Stimulated activated CD8-positive, alpha-beta memory T cell treated with anti-CD3 and anti-CD28 coated beads, Interleukin-15, amount 100 ng/mL, for 24 hours (primary cell): ENCODE measurements at places on chromosomes 6 and 20.

DNA sequence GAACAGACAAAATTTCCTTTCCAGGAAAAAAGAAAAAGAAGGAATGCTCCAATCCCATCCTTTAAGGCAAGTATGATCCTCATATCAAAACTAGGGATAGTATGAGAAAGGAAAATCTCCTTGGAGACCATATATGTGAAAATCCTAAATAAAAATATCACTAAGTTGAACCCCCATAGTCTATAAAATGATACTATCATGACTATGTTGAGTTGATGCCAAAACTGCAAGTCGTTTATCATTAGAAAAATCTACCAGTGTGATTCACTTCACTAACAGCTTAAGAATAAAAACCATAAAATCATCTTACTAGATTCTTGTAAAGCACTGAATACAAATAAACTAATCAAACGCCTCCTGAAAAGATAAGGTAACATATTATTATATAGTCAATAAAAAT lies 76.6 kb upstream of the STXBP5 start:
- no peak for DNase-seq

- no peak for DNase-seq
Measured at GRCh38 chr6:148250975-148251685, 91.5 kb upstream of the SASH1 start.

- DNase-seq: no peak
Measured at GRCh38 chr6:7758456-7758855, 32.6 kb downstream of the BMP6 start.

GRCh38 chr6:156780962-156781853 lies 4.0 kb downstream of the ARID1B start:
- DNase-seq: no peak

DNA sequence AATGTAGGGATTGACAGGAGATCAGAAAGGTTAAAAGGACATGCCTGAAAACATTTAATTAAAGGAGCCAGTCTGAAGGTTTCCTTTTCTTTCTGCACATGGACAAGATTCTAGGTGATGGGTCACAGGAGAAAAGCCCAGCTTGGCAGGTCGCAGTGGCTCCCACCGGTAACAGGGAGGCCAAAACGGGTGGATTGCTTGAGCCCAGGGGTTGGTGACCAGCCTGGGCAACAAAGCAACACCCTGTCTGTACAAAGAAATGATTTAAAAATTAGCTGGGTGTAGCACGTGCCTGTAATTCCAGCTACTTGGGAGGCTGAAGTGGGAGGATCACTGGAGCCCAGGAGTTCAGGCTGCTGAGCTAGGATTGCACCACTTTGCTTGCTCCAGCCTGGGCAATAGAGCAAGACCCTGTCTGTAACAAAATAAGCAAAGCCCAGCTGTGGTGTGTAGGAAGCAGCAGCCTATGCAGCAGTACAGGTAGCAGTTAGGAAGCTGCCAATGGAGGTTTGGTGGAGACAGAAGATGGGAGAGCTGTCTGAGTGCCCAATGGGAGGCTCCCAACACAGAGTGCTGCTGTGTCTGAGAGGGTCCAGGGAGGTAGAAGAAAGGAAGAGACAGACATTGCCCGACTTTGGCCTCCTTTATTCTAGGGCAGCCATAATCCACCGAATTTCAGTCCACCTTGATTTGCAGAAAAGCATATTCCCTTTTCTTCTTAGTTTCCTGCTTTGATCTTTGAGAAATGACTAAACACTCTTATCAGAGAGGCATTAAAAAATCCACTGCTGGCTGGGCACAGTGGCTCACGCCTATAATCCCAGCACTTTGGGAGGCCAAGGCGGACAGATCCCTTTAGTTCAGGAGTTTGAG lies 7.1 kb upstream of the AP5S1 start:
- no peak for DNase-seq

GRCh38 chr6:153214436-153214835 lies 83.4 kb upstream of the RGS17 start:
- DNase-seq: no peak

GRCh38 chr6:27568226-27568897 lies 95.5 kb upstream of the ZNF184 start:
- DNase-seq: no peak

- no peak for DNase-seq
Measured at GRCh38 chr20:2137552-2138201, 36.0 kb downstream of the STK35 start.

- no peak for DNase-seq
Measured at GRCh38 chr6:155187106-155187505, 76.7 kb upstream of the CLDN20 start.

- DNase-seq: no peak
Measured at GRCh38 chr20:23541330-23541729, 27.0 kb downstream of the CST9L start.

DNA sequence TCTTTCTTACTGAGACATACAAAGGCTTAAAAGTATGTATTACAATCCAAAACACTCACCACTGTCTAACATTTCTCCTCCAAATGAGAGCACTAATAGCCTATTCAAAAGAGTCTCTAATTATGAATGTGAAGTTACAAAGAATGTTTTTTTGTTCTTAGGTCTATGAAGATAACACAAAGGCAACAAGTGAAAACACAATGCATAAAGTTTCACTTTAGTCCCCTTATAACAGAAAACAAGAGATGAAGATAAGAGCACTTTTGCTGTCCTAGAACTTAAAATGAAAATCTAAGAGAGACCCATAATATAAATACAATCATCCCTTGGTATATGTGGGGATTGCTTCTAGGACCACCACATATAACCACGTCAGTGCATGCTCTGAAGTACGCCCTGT lies 25.6 kb downstream of the ITCH start:
- DNase-seq: no peak

DNA sequence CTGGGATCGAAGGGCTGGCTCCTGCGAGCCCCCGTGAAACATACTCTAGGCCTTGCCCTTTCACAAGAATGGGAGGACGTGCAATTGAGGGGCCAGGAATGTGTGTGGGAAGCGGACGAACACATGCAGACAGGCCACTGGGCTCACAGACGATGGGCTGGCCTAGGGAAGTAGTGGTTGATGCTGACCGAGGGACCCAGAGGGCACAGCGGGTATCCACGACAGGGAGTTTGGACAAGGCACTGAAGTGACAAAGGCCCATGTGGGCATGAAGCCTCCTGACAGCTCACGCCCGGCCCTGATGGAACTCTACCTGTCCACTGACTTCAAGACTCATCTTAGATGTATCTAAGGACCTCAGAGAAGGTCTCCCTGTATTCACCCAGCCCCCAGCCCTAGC lies 52.2 kb downstream of the MYH7B start:
- DNase-seq: no peak

DNA sequence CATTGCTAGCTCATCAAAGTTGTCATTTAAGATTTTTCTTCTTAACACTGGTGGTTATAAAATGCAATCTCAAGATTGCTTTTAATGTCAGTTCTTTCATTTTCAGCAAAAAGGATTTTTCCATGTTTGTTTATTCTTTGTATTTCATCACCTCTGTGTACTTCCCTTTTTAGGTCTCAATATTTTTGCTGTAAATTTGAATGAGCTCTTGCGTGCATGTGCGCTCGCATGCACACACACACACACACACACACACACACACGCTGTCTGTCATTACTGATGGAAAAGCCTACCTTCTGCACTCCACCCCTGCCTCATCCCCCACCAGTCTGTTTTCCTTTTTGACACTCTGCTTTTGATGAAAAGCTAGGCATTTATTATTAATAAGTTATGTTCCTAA lies 85.3 kb upstream of the FYN start:
- DNase-seq: no peak

DNA sequence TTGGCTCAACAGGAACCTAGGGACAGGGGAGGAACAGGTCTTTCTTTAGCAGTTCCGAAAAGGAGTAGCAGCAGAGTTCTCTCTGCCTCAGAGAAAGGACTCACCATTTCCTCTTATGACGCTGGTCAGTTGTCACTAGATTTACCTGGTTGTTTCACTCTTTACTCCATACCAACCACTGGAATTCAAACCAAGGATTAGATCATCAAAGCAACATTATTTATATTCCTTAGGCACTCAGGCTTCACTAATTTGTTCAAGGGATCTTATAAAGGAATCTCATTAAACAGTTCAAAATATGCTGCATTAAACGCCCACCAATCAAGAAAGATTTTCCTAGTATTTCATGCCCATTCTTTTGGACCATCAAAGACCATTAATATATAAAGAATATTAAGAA lies 1129.5 kb upstream of the MAP3K7 start:
- DNase-seq: no peak

- no peak for DNase-seq
Measured at GRCh38 chr20:32594204-32594603, 9.1 kb upstream of the NOL4L start.

DNA sequence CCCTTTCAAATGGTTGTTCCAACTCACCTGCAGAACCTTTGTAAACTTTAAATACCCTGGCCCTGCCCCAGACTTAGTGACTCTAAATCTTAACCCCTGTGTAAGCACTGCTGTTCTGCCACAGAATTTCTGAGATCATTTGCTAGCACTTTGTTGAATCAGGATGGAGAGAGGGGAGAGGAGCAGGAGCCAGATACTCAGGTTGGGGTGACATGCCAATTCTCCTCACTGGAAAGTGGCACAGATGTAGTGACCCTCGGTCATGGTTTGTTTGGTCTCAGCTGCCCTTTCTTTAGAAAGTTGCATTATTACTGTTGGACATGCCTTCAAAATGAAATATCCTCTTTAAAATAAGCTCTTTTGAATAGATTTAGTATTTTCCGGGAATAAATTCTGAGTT lies 168.0 kb downstream of the ZFAND3 start:
- no peak for DNase-seq

GRCh38 chr20:59160389-59161115 lies 3.1 kb upstream of the ZNF831 start:
- no peak for DNase-seq

DNA sequence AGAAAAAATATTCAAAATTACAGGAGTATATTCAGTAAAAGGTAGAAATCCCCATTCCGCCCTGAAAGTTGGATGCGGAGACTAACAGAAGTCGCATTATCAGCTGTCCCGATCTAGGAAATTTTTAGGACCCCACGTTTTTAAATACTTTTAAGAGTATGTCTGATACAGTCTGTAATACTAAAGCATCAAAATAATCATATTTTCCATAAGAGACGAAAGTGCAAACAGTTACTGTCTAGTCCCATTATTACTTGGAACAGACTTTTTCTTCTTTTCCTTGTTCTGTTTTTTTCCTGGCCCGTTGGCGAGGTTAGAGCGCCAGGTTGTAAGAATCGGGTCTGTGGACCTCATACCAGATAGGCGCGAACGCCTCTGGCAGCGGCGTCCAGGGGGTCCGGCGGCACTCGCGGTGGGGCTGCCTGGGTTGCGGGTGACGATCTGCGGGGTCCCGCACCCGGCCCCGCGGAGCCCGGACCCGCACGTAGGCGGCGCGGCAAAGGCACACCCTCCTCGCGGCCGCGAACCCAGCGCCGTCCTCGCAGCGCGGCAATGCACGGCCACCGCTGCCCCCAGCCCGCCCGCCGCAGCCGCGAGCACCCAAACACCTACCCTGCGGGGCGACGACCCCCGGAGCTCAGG lies 460 bp downstream of the PLAGL1 start:
- DNase-seq: no peak

DNA sequence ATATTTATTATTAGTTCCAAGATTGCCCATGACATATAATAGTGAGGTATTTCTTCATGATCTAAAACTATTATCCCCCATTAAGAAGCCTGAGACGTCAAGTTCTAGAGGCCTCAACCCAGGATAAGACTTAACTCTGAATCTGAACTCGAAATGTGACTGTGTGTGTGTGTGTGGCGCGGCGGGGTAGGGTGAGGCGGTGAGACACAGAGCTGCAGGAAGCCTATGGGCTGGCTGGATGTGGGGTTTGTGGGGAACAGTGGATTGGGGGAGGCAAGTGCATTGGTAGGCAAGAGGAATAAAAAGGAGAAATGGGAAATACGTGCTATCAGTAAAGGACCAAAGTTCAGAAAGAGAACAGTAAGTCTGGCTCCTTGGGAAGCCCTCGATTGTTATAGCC lies 66.5 kb upstream of the RNF146 start:
- no peak for DNase-seq

DNA sequence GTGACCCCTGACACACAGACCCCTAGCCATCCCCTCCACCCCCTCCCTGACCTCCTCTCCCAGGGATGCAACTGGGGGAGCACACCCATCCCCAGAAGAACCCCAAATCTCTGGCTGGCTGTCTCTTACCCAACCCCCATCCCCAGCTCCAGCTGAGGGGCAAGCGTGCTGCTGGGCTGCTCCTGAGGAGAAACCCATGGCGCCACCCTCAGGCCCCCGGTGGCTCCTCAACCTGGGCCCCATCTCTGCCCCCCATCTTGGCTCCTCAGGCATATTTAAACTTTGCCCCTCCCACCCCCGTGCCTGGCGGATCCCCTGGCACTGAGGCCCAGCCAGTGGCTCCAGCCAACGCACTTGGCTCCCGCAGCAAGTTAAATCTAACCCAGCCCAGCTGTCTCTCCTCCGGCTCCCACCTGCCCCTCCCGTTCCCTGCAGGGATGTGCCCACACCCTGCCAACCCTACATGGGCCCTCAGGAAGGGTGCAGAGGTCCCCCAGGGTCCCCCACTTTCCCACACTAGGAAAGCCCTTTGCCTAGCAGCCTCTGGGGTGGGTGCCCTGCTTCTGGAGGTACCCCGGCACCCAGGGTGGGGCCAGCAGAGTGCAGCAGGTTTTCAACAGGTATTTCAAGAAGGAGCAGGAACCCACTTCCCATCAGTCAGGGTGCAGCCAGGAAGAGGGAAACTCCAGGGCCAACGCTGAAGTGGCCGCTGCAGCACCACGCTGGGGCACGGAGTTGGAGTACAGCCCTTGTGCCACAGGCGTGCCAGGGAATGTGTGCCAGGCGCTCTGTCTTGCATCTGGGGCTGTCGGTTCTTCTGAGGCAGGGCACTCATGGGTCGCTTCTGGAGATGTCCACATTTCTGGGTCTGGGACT lies 5.3 kb upstream of the OSBPL2 start:
- no peak for DNase-seq

DNA sequence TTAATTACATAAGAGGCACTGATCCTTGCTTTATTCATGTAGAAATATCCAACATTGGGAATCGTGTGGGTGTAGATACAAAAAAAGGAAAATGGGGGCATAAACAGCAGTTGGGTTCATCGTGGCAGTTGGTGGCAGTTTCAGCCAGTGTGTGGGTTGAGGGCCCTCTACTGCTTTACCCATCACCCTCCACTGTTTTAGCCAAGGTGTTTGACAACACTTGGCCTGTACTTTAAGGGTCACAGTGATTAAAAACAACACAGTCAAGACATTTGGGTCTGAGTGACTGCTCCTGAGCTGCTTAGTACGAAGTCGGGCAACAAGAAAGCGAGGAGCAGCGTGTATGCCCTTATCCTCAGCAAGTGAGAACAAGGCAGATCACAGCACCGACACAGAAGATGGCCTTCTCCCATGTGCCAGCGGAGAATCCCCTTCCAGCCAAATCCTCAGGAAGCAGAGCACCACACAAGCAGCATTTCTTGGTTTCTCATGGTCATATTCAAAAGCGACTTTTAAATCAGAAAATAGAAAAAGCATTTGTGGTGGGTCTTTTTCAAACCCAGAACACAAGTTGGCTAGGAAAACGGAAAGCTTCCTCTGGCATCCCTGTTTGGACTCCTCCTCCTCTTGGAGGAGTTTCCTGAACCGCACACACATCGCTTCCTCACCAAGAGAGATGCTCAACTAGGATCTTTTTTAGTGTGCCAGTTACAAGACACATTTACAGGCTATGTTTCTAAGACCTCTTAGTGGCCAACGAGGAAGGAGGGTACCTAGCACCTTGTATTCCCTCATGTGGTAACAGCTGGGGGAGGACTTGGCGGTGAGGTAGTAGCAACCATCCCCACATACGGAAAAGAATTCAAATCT lies 23.5 kb downstream of the EIF2S2 start:
- DNase-seq: no peak

GRCh38 chr6:21844120-21844917 lies 250.8 kb downstream of the SOX4 start:
- DNase-seq: no peak
